ENCODE measurements at places on chromosomes 2 and 18. TPM values are rescaled to one million over a fixed set of nuclear protein-coding genes. Genes with fewer than 3 reads are reported as not detected.

POTEC gene
- total RNA-seq = not detected

FKBP1B gene
- 7.2 TPM for total RNA-seq

ZNF24 gene
- total RNA-seq = 15.6 TPM

EPC2 gene
- total RNA-seq = 16.5 TPM

APCDD1 gene
- 63.5 TPM for total RNA-seq

CTAGE1 gene
- total RNA-seq = not detected

GCG gene
- total RNA-seq = not detected

RGPD8 gene
- total RNA-seq = 6.4 TPM

DAW1 gene
- total RNA-seq = 2.8 TPM

HOXD13 gene
- not detected for total RNA-seq

MBOAT2 gene
- 4.6 TPM for total RNA-seq

IL36A gene
- total RNA-seq = not detected

NEU4 gene
- total RNA-seq = not detected

STK11IP gene
- 16.8 TPM for total RNA-seq

RBKS gene
- total RNA-seq = 0.75 TPM

SERPINB11 gene
- not detected for total RNA-seq

ZSCAN30 gene
- total RNA-seq = 12.2 TPM

RND3 gene
- 97.6 TPM for total RNA-seq

COLEC11 gene
- 8.2 TPM for total RNA-seq

LONRF2 gene
- total RNA-seq = 0.44 TPM

C1QL2 gene
- not detected for total RNA-seq

LRRTM1 gene
- total RNA-seq = not detected

EVX2 gene
- not detected for total RNA-seq

FRZB gene
- total RNA-seq = not detected

MARS2 gene
- total RNA-seq = 5.3 TPM

CDK15 gene
- 1.2 TPM for total RNA-seq

NPHP1 gene
- 0.73 TPM for total RNA-seq

ARHGAP15 gene
- total RNA-seq = not detected

SERPINB10 gene
- total RNA-seq = not detected

RAPGEF4 gene
- 4.7 TPM for total RNA-seq

GALNT14 gene
- not detected for total RNA-seq

TMEM214 gene
- 65.0 TPM for total RNA-seq

NMUR1 gene
- total RNA-seq = not detected

SOX11 gene
- not detected for total RNA-seq

CIB4 gene
- total RNA-seq = not detected

KRTCAP3 gene
- total RNA-seq = not detected

CCDC102B gene
- 16.6 TPM for total RNA-seq

SPATA3 gene
- total RNA-seq = not detected

TMEFF2 gene
- total RNA-seq = 0.06 TPM

IL1RL2 gene
- 3.5 TPM for total RNA-seq

CCL20 gene
- 0.31 TPM for total RNA-seq

LRRC30 gene
- total RNA-seq = not detected

NAT8 gene
- total RNA-seq = not detected

COL6A3 gene
- 5,410 TPM for total RNA-seq

CNTNAP5 gene
- total RNA-seq = not detected

PSMA8 gene
- total RNA-seq = not detected

GREB1 gene
- 2.3 TPM for total RNA-seq

HOXD4 gene
- 0.87 TPM for total RNA-seq

GALR1 gene
- not detected for total RNA-seq

RIT2 gene
- total RNA-seq = not detected
